ENCODE measurements at places on chromosomes 12 and 14.

GRCh38 chr12:88763536-88764100, 183.3 kb upstream of the KITLG start:
- DNase-seq, result no peak

- peak; percentile 54 for DNase-seq
Measured at GRCh38 chr14:74610866-74611649, 979 bp downstream of the LTBP2 start.

DNA sequence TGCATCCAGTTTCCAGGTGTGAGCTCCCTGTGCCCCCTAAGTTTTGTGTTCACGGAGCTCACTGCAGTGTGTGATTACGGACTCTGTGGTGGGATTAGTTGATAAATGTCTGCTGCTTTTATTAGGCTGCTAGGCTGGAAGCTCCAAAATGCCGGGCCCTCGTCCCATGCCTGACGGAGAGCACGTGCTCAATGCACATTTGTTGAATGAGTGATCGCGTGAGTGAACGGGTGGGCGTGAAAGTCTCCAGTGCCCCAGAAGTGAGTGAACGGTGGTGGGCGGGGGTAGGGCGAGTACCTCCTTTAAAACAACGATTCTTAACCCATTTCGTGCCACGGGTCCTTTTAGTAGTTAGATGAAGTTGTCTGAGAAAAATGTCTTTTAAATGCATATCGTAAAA, 175.5 kb downstream of the AACS start:
- no peak for DNase-seq

GRCh38 chr12:32708926-32709325, 29.8 kb downstream of the DNM1L start:
- DNase-seq, result no peak

- DNase-seq, result no peak
Measured at GRCh38 chr14:70392676-70393075, 24.2 kb downstream of the SYNJ2BP start.

GRCh38 chr12:62808166-62808879, 126.6 kb downstream of the PPM1H start:
- DNase-seq, result no peak

- DNase-seq, result no peak
Measured at GRCh38 chr12:109947521-109947920, 47.4 kb downstream of the TCHP start.
